ENCODE measurements at places on chromosomes 4 and X.

GRCh38 chrX:131901546-131901945 lies 121.6 kb upstream of the STK26 start:
- DNase-seq, result no peak

GRCh38 chr4:146916479-146917076 lies 29.1 kb downstream of the TTC29 start:
- no peak for DNase-seq

- DNase-seq, result no peak
Observed at GRCh38 chrX:7316887-7317286, 168.9 kb upstream of the PUDP start.

DNA sequence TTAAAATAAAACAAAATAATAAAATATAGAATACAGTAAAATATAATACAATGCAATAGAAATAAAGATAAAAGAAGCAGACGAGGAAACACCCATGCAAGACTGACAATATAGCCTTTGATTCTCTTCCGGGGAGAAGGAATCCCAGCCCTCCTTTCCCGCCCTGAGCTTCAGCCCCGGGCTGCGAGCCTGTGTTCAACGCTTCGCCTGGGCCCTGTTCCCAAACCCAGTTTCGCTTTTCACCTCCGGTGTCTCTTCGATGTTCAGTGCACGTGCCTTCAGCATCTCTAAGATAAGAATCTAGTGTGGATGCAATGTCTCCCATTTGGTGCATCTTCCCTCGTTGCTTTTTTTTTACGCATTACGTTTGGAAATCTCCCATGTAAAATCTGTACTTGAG lies 38.4 kb upstream of the ARSD start:
- DNase-seq, result no peak

GRCh38 chrX:112816908-112817307 lies 23.7 kb downstream of the AMOT start:
- DNase-seq, result no peak

DNA sequence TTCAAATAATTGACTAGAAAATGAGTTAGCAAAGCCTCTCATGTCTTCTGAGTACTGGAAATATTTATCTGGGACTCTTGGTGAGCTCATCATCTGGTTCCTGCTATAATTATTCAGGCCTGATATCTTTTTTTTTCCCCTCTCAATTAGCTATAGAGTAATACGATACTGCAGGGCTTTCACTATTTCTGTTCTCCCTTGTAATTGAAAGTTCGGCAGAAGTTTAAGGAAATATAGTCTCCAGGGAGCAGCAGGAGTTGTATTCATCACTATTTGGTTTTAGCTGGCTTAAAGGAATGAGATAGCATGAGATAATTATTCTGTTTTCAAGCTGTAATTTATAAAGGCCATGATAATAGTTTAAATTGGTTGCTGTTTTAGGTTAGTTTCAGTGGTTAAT lies 378.6 kb upstream of the EPHA5 start:
- DNase-seq, result no peak

GRCh38 chr4:86891762-86892635 lies at the start of gene C4orf36:
Gene C4orf36 (minus strand): TSS chr4:86892422. CDS start chr4:86891520, 902 bp downstream.
- DNase-seq, result no peak

GRCh38 chr4:37132351-37132974 lies 112.1 kb upstream of the NWD2 start:
- DNase-seq, result no peak

DNA sequence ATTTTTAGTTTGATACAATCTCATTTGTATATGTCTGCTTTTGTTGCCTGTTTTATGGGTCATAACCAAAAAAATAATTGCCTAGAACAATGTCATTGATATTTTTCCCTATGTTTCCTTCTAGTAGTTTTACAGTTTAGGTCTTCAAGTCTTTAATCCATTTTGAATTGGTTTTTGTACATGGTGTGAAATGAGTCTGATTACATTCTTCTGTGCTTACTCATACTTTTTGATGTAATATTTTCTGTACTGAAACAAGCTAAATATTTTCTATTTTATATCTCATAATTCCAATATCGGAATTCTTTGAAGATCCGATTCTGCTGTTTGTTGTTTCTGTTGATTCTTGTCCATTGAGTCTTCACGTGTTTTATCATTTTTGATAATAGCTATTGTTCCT lies 10.6 kb downstream of the TMEM156 start:
- no peak for DNase-seq

- no peak for DNase-seq
Observed at GRCh38 chrX:131399678-131400428, 110.7 kb upstream of the IGSF1 start.

GRCh38 chr4:100174985-100175383 lies 15.3 kb downstream of the DDIT4L start:
- DNase-seq, result no peak

DNA sequence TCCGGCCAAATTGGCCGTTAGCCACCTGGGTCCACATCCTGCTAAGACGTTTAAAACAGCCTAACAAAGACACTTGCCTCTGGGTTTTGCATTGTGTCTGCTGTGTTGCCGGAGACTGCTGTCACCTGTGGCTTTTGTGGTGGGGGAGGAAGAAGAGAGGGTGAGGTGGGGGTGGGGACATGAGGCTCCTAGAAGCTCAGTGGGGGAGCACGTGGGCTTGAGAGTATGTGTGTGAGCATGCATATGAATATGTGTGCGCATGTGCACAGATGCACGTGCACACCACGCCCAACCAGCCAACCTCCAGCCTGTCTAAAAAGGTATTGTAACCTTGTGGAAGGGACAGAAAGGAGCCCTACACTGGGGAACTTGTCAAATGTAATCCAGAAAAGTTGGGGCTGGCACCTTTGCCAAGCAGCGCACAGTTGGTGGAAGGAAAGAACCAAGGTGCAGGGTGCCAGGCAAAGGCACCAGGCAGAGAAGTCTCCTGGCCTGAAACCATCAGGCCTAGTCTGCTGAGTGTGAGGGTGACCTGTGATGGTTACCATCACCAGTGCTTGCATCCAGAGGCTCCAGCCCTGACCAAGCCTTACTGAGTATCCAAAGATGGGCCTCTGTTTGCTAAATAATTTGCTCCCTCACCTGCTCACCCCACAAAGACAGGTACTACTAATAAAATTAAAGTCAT lies 10.1 kb upstream of the SASH3 start:
- DNase-seq, result no peak

- DNase-seq, result no peak
Observed at GRCh38 chr4:155978810-155979209, 25.1 kb upstream of the CTSO start.

- DNase-seq, result no peak
Observed at GRCh38 chr4:36214735-36215485, 29.4 kb downstream of the ARAP2 start.

DNA sequence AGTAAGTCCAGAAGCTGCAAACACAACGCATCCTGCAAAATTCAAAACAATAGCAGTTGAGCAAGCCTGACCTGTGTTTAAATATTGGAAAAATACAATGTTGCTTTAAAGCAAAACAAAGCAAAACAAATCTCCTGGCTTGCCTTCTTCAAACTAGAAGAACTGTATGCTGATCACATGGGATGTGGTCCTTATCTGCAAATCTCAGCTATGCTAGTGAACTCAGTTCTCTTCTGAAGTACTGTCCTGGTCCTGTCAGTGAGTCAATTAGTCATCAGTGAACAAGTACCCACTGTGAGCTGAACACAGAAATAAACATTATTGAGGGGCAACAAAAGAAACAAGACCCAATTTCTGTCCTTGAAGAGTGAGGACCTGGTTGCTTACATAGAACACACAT lies 522.5 kb downstream of the SMARCA1 start:
- no peak for DNase-seq

DNA sequence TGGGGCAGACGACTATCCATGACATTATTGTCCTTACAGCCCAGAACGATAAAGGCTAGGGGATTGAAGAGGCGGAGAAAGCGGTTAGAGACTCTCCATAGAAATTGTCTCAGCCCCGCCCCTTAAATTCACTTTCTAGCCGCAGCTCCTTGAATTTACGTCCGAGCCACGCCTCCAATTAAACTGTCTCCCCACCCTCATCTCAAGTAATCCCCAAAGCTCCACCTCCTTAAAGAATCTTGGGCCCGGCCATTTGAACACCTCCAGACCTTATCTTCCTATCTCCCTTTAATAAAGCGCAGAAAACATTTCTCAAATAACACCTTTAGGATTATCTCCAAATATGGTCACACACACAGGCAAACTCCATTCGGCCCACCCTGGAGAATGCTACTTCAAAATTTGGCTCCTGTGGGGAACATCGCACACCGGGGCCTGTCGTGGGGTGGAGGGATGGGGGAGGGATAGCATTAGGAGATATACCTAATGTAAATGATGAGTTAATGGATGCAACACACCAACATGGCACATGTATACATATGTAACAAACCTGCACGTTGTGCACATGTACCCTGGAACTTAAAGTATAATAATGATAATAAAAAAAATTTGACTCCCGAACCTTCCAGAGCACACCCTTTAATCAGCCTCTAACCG lies 7.2 kb upstream of the MAGIX start:
- DNase-seq, result no peak

DNA sequence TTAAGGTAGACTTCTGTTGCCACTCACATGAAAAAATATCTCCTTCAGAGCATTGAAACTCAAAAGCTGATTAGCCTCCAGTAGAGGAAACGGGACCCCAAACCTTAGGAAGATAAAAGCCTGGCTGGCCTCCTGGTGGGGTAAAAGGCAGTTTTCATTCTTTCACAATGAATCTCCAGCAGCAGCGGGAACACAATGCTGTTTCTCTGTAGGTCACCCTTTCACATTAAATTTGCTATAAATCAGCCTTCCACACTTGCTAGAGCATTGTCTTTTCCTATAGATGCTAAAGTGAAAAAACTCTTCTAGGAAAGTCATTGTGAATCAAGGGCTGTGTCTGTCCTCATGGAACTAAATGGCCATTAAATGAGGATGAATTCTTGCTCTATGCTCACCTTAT lies 207.3 kb upstream of the MAGEB2 start:
- no peak for DNase-seq

GRCh38 chrX:31706466-31706865 lies 634.6 kb upstream of the FTHL17 start:
- DNase-seq, result no peak

GRCh38 chrX:150464001-150464400 lies 100.9 kb downstream of the MAMLD1 start:
- no peak for DNase-seq

DNA sequence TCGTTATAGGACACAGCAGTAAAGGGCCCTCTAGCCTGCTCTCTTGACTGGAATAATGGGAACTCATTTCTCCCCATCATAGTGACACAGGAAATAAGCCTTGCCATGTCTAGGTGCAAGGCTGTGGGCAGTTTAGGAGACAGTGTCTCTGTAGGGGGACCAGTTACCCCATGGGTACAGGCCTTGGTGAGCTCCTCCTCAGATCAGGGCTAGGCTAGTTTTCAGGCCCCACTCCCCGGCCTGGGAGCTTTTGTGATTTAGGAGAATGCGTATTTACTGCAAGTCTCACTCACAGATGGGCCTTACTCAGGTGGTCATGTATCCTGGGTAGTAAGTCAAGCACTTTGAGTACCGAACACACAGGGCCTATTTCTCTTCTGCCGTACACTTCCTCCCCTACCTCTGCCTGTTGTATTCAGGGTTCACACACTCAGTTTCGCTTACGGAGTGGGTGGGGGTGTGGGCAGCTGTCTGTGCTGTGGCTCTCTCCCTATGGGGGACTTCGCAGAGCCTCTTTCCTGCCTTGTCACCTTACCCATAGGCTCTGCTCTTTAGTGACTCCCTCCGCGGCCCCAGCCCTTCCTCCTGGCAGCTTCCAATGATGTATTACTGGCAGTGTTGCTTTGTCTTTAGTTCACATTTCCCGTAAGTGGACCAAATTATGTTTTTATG lies 34.2 kb downstream of the FAM193A start:
- DNase-seq, result no peak

DNA sequence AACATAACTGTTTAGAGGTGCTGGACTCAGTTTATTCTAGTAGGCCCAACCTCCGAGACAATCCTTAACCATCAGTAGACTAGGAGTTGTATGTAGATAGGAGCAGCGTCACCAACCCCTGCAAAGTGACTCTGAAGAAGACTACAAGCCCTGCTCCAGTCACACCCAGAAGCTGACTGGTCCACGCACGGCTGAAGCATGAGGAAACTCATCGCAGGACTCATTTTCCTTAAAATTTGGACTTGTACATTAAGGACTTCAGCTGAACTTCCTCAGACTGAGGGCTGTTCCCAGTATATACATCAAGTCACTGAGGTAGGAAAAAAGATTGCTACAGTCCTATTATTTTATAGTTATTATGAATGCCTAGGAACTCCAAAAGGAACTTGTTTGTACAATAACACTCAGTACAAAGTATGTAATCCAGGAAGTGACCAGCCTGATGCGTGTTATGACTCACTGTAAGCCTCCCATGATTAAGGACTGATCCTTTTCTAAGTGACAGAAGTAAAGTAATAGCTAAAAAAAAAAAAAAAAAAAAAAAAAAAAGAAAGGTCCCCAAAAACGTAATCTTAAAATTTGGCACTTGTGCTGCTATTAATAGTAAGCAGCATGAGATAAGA lies 41.6 kb upstream of the UGT2B7 start:
- no peak for DNase-seq

- no peak for DNase-seq
Observed at GRCh38 chr4:26877961-26878360, 17.3 kb downstream of the STIM2 start.

DNA sequence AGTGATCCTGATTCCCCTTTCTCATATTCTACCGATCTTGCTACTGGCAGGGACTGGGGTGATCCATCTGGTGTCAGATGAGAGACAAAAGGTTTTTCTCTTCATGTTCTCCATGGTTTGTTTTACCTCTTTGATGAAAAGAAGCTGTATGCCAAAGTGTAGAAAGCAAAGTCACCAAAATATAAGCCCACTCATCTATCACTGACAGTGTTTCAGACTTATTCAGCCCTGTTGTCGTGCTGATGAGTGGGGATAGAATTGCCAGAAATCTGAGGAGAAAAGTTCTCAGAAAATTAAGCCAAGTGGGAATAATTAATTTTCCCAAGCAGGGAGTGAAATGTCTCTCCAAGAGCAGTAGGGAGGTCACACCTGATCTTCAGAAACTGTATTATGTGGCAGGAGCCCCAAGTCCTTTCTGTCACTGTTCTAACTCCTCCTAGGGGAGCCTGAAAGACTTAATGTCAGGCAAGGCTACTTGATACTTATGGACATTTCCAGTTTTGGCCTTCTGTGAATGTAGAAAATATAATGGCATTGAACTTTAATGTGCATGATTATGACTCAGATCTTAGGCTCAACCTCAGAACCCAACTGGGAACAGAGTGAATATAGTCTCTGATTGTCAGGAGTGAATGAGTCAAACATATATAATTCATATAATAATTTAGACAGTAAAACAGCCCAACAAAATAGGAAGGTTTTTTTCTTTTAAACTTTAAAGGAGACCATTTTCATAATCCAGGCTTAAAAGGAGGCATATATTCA lies 298.1 kb downstream of the ANKRD50 start:
- no peak for DNase-seq

DNA sequence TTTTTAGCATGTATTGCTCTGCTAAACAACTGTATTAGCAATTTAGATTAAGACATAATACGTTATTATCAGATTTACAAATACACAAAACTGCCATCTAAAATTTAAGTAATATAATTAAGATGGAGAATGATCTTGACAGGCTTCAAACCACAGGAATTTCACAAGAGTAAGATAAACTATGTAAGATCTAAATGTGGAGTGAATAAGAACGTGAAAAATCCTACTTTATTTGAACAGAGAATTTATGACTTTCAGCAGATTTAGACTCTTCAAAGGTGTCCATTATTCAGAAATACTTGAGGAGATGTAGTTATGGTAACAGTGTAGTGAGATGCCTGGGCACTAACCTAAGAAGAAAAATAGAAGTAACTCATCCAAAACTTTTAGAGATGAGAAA lies 73.2 kb downstream of the SLC4A4 start:
- no peak for DNase-seq
